NCI-H446 treated with DMSO at 0.1 percent for 48 hours (cell line): ENCODE measurements at places on chromosomes 6 and 20.

GRCh38 chr6:160393891-160394653 lies 45.9 kb downstream of the SLC22A3 start:
- DNase-seq, result no peak

DNA sequence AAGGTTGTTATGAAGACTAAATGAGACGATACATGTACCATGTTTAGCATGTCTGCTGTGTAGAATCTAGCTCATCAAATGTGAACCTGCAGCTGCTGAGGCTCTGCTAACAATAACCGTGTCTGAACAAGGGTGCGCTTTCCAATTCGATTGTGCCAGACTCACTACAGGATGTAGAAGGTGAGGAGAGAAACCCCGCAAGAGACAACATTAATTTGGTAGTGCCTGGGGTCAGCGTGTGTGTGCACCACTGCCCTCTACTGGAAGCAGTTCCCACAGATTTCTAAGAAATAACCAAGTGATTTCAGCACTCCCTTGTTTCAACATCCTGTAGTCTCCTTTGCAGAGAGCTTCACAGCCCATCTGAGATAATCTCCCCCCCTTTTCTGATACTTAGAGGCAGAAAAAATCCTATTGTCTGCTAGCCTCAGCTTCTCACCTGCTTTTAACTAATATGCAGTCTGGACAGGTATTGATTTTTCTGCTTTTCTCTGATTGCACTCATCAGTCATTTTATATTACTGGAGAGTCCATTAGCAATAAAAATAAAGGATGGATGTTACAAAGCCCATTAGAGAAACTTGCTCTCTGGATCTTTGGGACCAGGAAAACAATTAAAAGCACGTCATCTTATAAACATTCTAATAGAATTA lies 96.7 kb upstream of the BACH2 start:
- DNase-seq, result peak; percentile 39

DNA sequence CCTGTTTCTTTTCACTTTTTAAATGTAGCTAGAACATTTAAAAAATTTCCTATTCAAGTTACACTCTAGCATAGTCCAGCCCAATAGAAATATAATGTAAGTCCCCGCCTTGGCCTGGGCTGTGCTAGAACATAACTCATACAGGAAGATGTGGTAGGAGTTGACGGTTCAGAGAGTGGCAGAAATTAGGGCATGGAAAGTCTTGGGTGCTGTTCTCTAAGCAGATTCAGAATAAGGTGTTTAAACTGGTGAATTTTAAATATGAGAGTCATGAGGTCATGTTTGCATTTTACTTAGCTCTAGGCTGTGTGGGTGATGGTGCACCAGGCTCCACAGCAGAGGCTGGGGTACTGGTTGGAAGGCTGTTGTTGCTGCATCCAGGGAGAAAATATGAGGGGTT lies 256.5 kb downstream of the FARS2 start:
- DNase-seq, result no peak

- no peak for DNase-seq
These were observed 181.0 kb downstream of the CDKAL1 start for GRCh38 chr6:20715135-20715806.

- DNase-seq, result no peak
These were observed 25.6 kb upstream of the FUCA2 start for GRCh38 chr6:143536866-143537691.
